Glomerular endothelial cell (primary cell): ENCODE measurements at places on chromosomes 13 and 19.

DNA sequence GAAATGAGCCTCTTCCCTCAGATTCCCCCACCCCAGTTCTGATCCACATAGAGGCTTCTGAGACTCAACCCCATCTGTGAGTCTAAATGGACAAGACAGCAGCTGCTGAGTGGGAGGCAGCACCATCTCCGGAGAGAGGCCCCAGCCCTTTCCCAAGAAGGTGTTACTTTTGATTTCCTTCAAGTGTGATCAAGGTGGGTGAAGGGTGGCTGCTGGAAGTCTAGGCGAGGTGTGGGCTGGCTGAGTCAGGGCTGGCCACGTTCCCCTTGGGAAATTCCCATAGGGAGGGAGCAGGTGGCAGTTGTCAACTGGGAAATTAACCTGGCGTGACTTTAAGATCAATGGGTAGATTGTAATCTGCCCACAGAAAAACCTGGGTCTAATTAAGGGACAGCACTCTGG, 148.0 kb downstream of the FOXO1 start:
- no peak for DNase-seq

DNA sequence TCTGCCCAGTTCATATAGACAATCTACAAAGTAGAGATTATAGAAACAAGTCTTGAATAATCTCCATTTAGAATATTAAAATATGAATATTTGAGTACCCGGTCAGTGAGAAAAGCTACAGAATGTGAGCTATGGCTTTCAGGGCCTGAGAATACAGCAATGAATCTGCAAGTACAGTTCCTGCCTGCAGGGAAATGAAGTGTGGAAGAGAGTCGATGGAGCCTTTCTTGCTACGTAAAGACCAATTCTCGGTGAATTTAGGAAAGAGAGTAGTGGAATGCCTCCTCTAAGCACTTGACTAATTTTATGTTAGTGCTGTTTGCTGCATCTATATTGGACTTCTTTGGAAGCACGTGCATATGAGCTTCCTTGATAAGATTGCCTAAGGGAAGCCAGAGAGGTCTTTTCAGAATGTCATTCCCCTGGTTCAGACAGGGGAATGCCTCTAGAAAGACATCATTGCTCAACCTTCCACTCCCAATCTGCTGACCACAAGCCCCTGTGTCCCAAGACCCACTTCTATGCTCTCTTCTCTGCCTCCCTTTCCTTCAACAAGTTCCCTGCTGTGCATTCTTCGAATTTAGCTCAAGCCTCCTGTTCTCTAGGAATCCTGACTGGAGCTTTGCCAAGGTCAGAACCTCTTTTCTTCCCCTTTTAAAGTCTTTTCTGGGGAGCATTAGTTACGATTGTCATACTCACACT, 41.9 kb downstream of the GPC6 start:
- no peak for DNase-seq

DNA sequence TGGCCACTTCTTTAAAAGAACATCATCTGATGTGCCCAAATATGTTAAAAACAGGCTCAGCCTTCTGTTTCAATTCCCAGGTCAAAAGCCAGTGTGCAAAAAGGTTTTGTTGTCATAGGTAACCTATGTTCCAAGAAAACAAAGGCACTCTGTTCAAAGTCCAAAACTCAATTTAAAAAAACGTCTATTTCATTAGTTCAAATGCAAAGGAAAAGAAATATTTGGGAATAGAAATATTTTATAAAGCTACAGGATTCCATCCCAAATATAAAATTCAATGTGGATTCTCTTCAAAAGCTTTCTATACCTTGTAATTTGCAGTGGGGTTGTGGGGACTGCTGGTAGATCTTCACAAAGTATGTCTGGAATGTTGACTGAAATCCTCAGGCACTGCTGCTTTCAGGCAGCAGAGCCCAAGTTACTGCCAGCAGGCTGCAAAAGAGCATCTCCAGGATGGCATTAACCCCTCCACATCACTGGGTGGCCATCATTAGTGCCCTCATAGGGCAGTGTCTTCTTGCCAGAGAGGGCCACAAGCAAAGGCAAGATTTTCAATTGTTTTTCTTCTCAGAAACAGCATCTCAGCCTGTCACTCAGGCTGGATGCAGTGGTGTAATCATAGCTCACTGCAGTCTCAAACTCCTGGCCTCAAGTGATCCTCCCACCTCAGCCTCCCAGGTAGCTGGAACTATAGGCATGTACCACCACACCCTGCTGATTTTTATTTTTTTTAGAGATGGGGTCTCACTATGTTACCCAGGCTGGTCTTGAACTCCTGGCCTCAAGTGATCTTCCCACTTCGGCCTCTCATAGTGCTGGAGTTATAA, 22.8 kb upstream of the STK24 start:
- DNase-seq: no peak

- no peak for DNase-seq
Measured at GRCh38 chr19:16834747-16835146, 5.5 kb downstream of the SIN3B start.

DNA sequence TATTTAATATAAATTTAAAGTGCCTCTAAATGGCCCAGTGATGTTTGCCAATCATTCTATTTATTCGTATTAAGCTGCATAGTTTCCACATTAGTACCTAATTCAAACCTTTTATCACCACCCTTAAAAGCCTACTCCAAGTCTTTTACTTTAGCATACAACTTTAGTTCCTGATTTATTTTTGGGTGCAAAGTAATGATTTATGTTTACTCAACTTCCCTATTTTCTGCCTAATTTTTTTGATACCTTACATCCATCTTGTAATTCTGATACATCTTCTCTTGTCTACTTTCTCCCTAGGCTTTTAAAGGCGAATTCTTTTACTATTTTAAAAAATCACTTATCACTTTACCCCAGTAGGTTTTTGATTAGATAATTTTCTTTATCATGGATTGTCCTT, 2651.1 kb upstream of the PCDH20 start:
- no peak for DNase-seq
